ENCODE measurements at places on chromosomes 4 and X. TPM values are rescaled to one million over a fixed set of nuclear protein-coding genes. Genes with fewer than 3 reads are reported as not detected.

DNA sequence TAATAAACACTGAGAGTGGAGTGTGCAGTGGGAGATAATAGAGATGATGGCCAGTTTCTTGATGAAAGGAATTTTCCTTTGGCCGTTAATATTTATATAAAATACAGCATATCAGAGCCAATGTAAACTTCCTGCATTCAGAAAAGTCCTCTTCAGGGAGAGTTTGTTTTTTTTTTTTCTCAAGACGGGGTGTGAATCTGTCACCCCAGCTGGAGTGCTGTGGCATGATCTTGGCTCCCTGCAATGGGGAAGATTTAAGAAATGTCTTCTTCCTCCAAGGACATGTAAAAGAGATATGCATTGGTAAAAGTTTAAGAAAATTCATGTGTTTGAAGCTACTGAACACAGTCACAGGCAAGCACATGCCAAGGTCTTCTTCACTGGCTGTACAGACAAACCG lies 25.4 kb upstream of the TBC1D9 start:
- no peaks in the 10 kb centered on the region for H3K4me1 ChIP-seq
- H3K4me3 ChIP-seq, result no peak overlapping the region
- no peak for DNase-seq
- no peak overlapping the region for H3K27ac ChIP-seq

- H3K4me1 ChIP-seq, result peaks cover 10% of the 10 kb centered on the region
- no peaks in the 10 kb centered on the region for H3K36me3 ChIP-seq
- peak overlapping the region; percentile 78 for H3K27ac ChIP-seq
- H3K4me3 ChIP-seq, result no peak overlapping the region
- DNase-seq, result peak; percentile 88
These were observed 11.1 kb upstream of the FAM3A start for GRCh38 chrX:154526901-154527675.

GRCh38 chr4:53781629-53782457 lies 190.6 kb upstream of the LNX1 start:
- no peaks in the 10 kb centered on the region for H3K27me3 ChIP-seq
- H3K4me1 ChIP-seq, result no peaks in the 10 kb centered on the region
- no peak for DNase-seq
- no peak overlapping the region for H3K4me3 ChIP-seq

The PHOX2B gene
- total RNA-seq, result not detected

- no peak overlapping the region for H3K27ac ChIP-seq
- no peaks in the 10 kb centered on the region for H3K36me3 ChIP-seq
- DNase-seq, result no peak
- H3K27me3 ChIP-seq, result no peaks in the 10 kb centered on the region
- H3K4me1 ChIP-seq, result no peaks in the 10 kb centered on the region
These were observed 19.6 kb downstream of the ATP5ME start for GRCh38 chr4:654503-654845.

The XK gene
- 10.1 TPM for total RNA-seq

The VCX2 gene
- not detected for total RNA-seq

DNA sequence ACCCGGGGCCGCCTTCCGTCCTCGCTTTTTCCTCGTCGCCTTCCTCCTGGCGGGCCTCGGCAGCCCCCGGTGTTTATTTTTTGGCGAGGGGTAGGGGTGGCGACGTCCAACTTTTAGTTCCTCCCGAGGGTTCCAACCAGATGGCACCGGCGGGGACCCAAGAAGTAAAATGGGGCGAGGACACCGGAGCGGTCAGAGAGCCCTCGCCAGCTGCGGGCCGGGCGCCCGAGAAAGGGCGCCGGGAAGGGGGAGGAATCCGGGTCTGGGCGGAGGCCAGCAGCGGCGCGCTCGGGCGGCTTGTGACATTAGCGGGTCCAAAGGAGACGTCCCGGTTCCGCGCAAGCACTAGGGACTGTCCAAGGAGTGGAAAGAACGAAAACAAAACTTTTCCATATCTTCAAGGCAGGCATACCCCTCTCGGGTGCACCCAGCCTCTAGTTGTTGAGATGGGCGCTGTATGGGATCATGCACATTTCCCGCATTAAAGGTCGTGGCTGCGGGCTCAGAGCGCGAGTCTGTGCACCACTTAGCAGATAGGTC lies 691 bp upstream of the USP46 start:
- peaks cover 64% of the 10 kb centered on the region for H3K4me1 ChIP-seq
- H3K4me3 ChIP-seq, result peak overlapping the region; percentile 68
- H3K27ac ChIP-seq, result peak overlapping the region; percentile 100
- H3K36me3 ChIP-seq, result no peaks in the 10 kb centered on the region

GRCh38 chr4:120630427-120630826 lies 292.1 kb downstream of the PRDM5 start:
- no peak overlapping the region for H3K4me3 ChIP-seq
- no peaks in the 10 kb centered on the region for H3K27me3 ChIP-seq
- no peak for DNase-seq
- H3K36me3 ChIP-seq, result no peaks in the 10 kb centered on the region
- H3K27ac ChIP-seq, result no peak overlapping the region

DNA sequence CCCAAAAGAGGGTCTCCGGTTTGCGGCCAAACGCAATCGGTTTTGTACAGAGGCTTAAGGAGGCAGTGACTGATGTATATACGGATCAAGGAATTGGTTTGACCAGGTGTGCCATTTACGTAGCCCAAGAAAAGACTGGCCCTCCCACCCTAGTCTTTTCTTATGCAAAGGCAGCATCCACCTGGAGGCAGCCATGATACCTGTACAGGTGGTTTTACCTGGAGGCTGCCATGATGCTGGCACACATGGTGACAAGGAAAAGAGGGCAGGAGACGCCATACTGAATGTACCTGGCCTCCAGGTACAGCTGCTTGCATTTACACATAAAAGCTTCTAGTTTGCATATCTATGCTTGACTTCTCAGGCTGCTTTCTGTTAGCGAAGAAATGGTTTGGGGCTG lies 917.7 kb upstream of the INTU start:
- peaks cover 5% of the 10 kb centered on the region for H3K4me1 ChIP-seq
- H3K4me3 ChIP-seq, result no peak overlapping the region
- no peaks in the 10 kb centered on the region for H3K36me3 ChIP-seq
- H3K27me3 ChIP-seq, result no peaks in the 10 kb centered on the region
- no peak overlapping the region for H3K27ac ChIP-seq

DNA sequence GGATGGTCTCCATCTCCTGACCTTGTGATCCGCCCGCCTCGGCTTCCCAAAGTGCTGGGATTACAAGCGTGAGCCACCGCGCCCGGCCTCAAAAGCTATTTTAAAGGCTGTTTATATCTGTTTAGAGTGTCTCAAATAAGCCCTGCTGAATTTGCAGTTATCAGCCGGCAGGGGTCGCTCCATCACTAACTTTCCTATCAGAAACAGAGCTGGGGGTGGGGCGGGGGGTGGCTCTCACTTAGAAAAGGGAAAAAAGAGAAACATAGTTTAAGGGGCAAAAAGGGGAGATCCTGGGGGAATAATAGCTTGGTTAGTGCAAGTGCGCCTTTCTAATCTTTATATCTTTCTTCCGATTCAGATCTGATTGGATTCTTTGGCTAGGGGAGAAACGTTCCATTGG lies 450.7 kb downstream of the UBE2NL start:
- H3K27ac ChIP-seq, result no peak overlapping the region
- no peaks in the 10 kb centered on the region for H3K36me3 ChIP-seq
- no peaks in the 10 kb centered on the region for H3K27me3 ChIP-seq

- no peaks in the 10 kb centered on the region for H3K27me3 ChIP-seq
- no peak overlapping the region for H3K4me3 ChIP-seq
- no peak overlapping the region for H3K27ac ChIP-seq
- H3K36me3 ChIP-seq, result no peaks in the 10 kb centered on the region
These were observed 66.3 kb downstream of the SMC1A start for GRCh38 chrX:53356186-53356585.

DNA sequence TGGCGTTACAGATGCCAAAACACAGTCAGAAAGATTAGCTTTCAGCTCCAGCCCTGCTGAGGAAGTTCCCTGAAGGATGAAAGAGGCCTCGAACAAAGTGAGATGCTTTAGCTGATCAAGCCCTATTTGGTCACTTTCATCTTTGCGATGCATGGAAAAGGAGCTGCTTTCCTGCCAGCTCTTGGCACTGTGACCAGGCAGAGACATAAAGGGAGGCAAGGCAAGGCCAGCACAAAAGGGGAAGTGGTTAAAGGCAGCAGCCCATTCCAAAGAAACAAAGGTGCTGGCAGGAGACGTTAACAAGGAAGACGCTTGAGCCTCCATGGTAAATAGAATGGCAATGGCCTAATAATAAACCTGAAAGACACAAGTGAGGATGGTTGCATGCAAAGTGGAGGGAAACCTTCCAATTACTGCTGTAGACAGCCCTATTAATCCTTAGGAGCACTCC lies 617.1 kb upstream of the INTU start:
- H3K27me3 ChIP-seq, result no peaks in the 10 kb centered on the region
- H3K4me1 ChIP-seq, result no peaks in the 10 kb centered on the region
- no peak overlapping the region for H3K4me3 ChIP-seq
- no peak for DNase-seq
- no peak overlapping the region for H3K27ac ChIP-seq

DNA sequence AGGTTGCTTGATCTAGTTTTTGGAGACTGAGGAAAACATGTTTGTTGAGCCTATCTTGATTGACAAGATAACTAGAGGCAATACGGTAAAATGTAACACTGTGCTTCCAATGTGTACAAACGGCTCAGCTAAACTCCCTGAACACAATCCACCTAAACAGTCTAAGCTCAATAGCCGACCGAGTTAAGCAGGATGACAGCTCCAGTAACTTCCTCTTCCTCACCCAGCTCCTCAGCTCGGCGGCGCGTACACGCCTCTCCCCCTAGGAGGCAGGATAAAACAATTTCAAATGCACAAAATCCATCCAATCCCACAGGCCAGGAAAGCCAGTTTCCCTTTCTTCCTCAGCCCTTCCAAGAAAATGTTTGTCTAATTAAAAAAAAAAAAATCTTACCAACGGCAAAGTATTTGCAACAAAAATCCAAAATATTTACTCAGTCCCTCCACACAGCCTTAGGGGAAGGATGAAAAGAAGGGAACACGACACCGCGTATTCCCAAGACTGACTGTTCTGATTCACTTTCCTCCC lies 1.0 kb downstream of the CNOT6L start:
- peaks cover 38% of the 10 kb centered on the region for H3K4me1 ChIP-seq
- no peaks in the 10 kb centered on the region for H3K36me3 ChIP-seq
- H3K27ac ChIP-seq, result peak overlapping the region; percentile 99
- no peaks in the 10 kb centered on the region for H3K27me3 ChIP-seq
- H3K4me3 ChIP-seq, result peak overlapping the region; percentile 87
- DNase-seq, result peak; percentile 74

DNA sequence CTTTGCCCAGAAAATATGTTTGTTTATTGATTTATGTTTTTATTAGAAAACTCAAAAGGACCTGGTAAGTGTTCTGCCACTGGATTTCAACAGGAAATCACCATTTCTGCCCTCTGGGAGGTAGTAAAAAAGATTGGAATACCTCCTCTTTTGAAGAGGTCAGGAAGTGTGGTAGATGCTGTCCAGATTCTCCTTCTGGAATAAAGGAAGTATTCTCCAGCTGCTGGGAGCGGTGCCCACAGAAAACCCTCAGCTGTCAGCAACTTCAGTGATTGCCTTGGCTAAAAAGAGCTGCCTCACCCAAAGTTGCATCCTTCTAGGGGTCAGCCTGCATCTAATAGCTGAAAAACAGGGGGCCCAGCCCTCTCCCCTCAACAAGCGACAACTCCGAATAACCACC lies 13.8 kb upstream of the ZNF674 start:
- no peak for DNase-seq
- H3K36me3 ChIP-seq, result no peaks in the 10 kb centered on the region
- H3K4me1 ChIP-seq, result no peaks in the 10 kb centered on the region

GRCh38 chrX:136029766-136030165 lies 44.5 kb downstream of the SLC9A6 start:
- H3K27me3 ChIP-seq, result no peaks in the 10 kb centered on the region
- H3K4me3 ChIP-seq, result no peak overlapping the region
- H3K27ac ChIP-seq, result peak overlapping the region; percentile 73
- H3K36me3 ChIP-seq, result no peaks in the 10 kb centered on the region
- H3K4me1 ChIP-seq, result no peaks in the 10 kb centered on the region

DNA sequence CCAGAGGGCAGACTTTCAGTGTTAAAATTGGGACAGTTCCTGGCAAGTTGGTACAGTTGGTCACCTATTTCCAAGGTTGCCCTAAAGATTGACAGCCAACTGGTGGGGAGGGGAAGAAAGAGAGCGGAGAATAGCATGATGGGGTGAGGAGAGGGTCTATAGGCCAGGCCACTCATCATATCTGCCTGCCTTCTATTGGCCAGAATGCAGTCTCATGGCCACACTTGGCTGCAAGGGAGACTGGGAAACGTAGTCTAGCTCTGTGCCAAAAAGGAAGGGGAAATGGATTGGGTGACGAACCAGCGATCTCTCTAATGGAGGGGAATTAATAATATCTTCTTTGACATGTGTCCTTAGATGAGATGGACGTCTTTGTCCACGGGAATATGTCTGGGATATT lies 197.4 kb upstream of the ATP6AP2 start:
- H3K27me3 ChIP-seq, result no peaks in the 10 kb centered on the region
- DNase-seq, result no peak
- H3K4me1 ChIP-seq, result no peaks in the 10 kb centered on the region
- H3K36me3 ChIP-seq, result no peaks in the 10 kb centered on the region

DNA sequence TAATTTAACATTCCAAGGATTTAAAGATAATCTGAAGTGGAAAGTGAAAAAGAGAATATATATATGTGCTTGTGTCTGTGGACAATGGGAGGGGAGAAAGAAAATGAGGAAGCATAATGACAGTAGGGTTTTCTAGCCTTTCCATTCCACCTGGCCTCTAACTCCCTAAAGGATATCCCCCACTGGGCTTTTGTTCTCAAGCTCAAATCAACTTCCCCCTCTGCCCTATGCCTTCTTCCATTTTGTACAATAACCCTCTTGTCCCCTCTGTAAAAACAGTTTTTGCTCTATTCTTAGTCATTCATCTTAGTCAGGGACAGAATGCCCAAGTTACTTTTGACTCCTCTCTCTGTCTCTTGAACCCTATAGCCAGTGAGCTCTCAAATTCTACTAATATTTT lies 23.6 kb downstream of the ANTXR2 start:
- DNase-seq, result no peak
- no peak overlapping the region for H3K4me3 ChIP-seq
- H3K27ac ChIP-seq, result peak overlapping the region; percentile 17
- no peaks in the 10 kb centered on the region for H3K4me1 ChIP-seq

DNA sequence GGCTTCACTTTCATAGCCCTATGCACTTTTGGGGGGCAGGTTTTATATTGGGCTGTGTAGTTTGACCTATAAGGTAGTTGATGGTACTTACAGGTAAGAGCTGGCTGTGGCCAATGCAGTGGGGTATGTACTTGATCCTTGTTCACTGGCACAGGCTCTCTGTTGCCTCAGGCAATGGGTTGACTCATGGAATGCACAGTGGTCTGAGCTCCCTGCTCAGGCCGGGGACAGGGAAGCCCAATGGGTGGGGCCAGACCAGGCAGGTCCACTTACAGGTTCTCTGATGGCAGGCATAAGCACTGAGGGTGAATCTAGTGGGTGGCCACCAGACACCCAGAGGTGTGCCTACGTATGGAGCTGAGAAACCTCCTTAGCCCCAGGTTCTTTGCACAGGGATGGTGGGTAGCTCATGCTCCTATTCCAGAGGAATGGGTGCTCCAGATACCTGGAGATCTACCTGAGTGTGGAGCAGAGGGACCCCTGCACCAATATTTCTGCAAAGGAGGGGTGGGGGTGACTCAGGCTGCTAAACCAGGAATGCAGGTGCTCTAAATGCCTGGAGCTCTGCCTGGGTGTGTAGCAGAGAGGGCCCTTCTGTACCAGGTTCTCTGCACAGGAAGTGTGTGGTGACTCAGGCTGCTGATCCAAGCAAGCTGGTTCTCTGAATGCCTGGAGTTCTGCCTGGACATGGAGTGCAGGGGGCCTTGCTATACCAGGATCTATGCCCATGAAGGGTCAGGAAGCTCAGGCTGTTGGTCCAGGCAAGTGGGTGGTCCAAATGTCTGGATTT lies 52.3 kb downstream of the IL1RAPL2 start:
- DNase-seq, result no peak
- H3K27ac ChIP-seq, result no peak overlapping the region
- no peaks in the 10 kb centered on the region for H3K36me3 ChIP-seq
- H3K27me3 ChIP-seq, result no peaks in the 10 kb centered on the region
